ENCODE measurements at places on chromosomes 5 and 9.

- no peak for DNase-seq
These were observed 77.8 kb upstream of the SLC1A3 start for GRCh38 chr5:36528588-36528987.

GRCh38 chr9:129282272-129282671 lies 104.2 kb upstream of the IER5L start:
- DNase-seq, result no peak

- no peak for DNase-seq
These were observed 157.5 kb downstream of the TRIM32 start for GRCh38 chr9:116844621-116845020.

DNA sequence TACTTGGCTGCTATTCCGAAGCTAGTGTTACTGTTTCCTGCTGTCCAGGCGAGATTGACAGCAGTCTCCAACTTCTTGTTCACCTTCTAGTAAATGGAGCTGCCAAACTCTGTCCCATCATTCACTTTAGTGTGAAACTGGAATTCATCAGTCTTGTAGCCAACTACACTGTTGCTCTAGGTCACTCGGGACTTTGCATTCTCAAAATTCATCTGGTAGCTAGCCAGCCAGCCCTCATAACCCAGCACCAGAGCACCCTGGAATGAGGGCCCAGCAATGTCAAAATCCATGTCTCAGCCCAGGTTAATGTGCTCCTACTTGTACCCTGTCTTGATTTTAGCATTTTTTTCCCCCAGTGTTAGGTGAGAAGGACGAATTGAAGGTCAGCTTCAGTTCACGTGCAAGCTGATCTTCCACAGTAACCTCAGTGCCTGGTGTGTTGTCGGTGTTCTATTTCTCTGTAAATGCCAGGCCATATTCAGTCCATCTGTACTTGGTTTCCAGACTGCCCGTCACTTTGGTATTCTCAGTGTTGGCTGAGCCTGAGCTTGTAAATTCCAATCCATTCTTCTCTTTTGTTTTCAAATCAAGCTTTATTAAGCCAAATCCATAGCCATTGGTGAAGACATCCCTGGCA lies 28.9 kb downstream of the ZNF169 start:
- no peak for DNase-seq

- no peak for DNase-seq
These were observed 46.1 kb downstream of the RFX3 start for GRCh38 chr9:3479514-3480352.

DNA sequence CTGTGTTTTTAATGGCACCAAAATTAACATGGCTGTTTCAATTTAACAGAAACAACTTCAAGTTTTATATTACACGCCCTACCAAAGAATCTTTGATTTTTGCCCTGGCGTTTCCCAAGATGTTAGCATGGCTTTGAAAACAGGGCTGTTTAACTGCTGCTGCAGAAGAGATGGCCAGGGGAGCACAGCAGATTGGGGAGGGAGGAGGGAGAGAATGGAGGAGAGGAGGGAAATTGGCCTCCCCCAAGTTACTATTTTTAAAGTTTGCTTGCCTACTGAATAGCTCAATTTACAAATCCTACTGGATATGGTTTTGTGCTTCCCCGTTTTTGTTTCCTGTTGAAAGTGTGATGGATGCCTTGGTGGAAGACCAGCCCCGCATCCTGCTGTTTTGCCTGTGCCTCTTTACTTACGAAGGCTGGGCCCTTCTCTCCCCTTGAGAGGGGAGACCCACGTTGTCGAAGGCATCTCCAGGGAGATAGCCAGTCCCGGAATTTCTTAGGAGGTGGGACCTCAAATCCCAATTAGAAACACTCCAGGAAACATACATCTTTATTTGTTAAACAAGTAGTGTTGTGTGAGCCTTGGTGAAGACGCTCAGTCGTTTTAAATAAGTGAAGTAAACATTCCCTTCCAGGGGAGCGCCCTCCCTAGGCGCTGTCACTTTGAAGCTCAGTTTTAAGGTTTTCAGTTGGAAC lies 98.6 kb downstream of the AOPEP start:
- no peak for DNase-seq

DNA sequence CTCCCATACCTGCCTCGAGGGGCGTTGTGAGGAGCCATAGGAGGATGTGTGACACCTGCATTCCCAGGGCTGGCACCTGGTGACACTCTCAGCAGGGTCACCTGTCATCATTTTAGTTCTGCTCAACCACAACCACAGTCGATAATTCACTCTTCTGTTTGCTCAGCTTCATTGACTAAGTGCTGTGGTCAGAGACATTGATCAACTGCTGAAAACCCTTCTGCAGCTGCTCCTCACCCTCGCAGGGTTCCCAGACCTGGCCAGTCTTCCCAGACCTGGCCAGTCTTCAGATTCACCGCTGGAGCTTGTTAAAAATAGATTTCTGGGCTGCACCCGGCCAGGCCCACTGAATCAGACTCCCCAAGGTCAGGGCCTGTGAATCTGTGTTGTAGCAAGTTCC lies 92.8 kb downstream of the MVB12B start:
- DNase-seq, result no peak

GRCh38 chr9:85943757-85944430 lies 2.9 kb downstream of the NAA35 start:
- no peak for DNase-seq

DNA sequence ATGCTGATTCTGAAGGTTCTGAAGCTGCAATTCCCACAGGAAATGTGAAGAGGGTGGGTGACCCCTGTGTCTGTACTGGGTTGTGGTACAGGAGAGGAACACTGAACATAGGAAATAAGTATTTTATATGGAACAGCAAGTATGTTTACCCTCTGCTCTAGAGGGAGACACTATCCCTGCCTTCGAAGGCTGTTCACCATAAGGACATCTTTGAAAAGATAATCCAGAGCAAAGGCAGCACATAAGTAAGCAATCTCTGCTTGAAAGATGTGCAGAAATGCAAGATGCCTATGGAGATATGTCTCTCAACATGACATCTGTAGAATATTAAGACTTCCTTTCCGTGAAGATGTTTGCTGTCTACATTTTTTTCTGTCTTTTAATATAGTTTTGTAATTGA lies 184.4 kb upstream of the EFNA5 start:
- DNase-seq, result no peak

- no peak for DNase-seq
These were observed 122.8 kb downstream of the ENC1 start for GRCh38 chr5:74517700-74518099.

GRCh38 chr5:172792701-172793570 lies 21.9 kb upstream of the DUSP1 start:
- DNase-seq, result no peak

DNA sequence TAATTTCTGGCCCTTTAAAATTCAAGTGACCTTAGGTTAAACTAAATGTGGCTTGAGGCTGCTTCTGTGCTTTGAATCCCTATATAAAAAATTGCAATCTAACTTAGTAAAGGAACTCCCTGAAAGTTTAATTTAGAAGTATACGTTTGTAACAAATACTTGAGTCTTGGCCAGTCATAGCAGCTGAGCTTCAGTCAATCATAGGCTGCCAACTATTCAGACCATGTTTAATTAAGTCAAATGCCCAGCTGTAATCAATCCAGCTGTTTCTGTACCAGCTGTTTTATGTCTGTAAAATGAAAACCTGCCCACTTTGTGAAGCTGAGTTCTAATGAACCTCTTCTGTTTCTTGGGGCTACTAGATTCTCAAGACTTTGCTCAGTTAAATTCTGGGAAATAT lies 760.1 kb downstream of the MAT2B start:
- no peak for DNase-seq

- no peak for DNase-seq
These were observed 1079.7 kb upstream of the DMAC1 start for GRCh38 chr9:8879284-8879683.

GRCh38 chr9:128877852-128878251 lies 3.9 kb downstream of the KYAT1 start:
- DNase-seq, result no peak

GRCh38 chr5:102800427-102800826 lies 45.3 kb downstream of the PAM start:
- no peak for DNase-seq

DNA sequence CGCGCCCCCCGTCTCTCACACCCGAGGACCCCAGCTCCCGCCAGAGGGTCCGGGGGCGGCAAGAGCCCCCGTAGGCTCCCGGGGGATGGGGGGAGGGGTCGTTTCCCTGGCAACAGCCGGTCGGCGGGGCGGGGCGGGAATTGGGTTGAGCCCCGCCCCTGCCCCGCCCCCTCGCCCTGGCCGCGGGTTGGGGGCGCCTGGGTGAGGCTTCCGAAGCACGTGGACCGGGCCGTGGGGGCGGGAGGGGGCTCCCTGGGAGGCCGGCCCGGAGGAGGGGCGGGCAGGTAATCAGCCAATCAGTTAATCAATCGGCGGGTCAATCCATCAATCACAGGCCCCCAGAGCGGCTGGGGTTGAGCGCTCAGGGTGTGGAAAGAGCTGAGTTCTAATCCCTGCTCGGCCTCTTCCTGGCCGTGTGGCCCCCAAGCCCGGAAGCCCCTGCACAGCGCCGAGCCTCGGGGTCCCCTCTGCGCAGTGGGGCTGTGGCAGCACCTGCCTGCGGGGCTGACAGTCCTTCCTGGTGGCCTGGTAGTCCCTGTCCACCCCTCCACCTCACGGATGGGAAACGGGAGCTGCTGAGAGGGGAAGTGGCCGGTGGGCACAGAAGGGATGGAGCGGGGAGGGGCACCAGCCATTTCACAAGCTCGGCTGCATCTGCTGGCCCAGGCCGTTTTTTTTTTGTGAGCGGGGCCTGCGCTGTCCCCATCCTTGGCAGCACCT lies 174.2 kb upstream of the IER5L start:
- no peak for DNase-seq

GRCh38 chr5:89707891-89708290 lies 701.7 kb downstream of the CETN3 start:
- DNase-seq, result no peak

GRCh38 chr5:139295346-139296057 lies 2.0 kb downstream of the MATR3 start:
- no peak for DNase-seq

- no peak for DNase-seq
These were observed 107.1 kb downstream of the OXCT1 start for GRCh38 chr5:41763081-41763480.

GRCh38 chr9:133955821-133956411 lies 36.2 kb downstream of the VAV2 start:
- DNase-seq, result no peak

DNA sequence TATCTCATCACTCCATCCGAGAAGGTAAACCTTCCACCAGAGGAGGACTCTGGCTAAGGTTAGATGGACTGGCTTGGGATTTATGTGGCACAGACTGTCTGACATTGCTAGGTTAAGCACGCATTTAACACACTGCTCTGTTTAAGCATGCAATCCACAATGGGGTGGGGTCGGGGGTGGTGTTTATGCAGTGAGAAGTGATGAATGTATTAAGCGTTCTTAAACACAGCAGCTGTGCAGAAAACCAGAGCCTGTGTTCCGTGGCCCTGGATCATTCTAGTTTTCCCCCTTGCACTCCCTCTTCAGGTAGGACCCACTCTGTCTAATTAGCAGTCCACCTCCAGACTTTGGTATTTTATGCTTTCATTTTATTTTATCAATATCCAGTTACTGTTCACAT lies 46.4 kb downstream of the STXBP1 start:
- DNase-seq, result no peak

GRCh38 chr9:126650404-126651341 lies 36.9 kb downstream of the LMX1B start:
- DNase-seq, result no peak

- no peak for DNase-seq
These were observed 58.3 kb upstream of the ANKRD33B start for GRCh38 chr5:10505517-10506095.

- DNase-seq, result no peak
These were observed 6.4 kb upstream of the AGPAT2 start for GRCh38 chr9:136693490-136694162.

GRCh38 chr9:131385296-131385695 lies 8.6 kb upstream of the PRRC2B start:
- no peak for DNase-seq

GRCh38 chr9:98045234-98046179 lies 11.0 kb upstream of the NANS start:
- peak; percentile 8 for DNase-seq

DNA sequence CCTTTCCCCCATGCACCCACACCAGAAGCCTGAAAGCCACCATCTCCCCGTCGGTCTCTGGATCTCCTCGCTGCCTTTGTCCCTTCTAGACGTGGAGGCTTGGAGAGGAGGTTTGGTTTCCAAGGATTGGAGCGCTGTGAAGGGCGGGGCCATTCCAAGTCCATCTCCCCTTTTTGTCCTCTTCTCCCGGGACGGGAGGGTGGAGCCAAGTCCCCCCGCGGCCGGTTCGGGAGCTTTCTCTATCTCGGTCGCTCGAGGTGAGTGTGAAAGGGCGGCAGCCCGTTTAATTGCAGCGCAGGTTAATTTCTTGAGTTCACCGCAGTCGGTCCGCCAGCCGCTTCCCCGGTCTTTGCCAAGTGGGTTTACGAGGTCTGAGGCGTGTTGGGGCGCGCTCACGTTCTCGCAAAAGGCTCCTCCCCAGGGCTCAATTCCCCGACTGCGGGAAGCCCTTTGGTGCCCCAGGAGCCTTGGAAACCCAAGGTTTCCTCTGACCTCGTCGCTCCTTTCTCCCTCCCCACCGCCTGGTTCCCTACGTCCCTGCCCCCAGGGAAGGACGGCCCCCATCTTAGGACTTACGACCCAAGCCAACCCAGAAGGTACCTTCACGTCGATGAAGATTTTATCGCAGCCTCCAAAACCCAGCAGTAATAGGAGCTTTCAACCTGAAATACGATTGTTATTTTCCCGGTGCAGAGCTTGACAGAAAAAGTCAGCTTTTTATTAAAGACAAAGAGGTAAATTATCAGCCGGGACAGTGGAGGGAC lies 2.8 kb upstream of the ZNF462 start:
- DNase-seq, result no peak

- no peak for DNase-seq
These were observed 50.2 kb upstream of the SLC30A5 start for GRCh38 chr5:69043655-69043996.

DNA sequence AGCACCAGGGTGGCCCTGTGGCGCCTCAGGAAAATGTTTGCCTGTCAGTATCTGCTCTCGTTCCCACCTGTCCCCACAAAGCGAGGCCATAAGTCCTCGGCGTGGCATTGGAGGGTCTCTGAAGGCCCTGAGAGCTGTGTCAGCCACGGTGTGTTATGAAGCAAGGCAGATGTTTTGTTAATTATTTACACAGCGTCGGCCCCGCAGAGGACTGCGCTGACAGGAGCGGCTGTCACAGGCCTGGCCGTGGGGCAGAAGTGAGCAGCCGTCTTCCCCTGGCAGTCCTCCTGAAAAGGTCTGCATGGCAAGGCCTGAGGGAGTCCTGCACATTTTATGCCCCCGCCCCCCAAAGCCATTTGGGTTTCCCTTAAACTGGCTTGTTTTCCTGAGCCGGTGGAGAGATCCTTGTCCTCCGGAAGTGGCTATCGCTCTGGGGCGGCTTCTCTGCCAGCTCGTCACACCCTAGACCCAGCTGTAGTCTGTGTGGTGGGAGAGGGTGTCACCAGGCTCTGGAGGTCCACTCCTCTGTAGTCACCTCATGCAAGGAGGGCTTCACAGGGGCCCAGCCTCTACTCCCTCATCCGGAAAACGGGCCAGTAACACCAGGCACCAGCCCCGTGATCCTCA lies 6.2 kb downstream of the NEK6 start:
- no peak for DNase-seq

DNA sequence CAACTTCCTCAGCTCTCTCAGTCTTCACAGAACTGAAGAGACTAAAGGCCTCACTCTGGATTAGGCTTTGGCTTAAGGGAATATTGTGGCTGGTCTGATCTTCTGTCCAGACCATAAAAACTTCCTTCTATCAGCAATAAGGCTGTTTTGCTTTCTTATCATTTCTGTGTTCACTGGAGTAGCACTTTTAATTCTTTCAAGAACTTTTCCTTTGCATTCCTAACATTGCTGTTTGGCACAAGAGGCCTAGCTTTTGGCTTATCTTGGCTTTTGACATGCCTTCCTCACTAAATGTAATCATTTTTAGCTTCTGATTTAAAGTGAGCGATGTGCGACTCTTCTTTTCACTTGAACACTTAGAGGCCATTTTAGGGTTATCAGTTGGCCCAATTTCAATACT lies 88.7 kb upstream of the ACOT12 start:
- no peak for DNase-seq
